ENCODE measurements at places on chromosomes 3 and 15.

DNA sequence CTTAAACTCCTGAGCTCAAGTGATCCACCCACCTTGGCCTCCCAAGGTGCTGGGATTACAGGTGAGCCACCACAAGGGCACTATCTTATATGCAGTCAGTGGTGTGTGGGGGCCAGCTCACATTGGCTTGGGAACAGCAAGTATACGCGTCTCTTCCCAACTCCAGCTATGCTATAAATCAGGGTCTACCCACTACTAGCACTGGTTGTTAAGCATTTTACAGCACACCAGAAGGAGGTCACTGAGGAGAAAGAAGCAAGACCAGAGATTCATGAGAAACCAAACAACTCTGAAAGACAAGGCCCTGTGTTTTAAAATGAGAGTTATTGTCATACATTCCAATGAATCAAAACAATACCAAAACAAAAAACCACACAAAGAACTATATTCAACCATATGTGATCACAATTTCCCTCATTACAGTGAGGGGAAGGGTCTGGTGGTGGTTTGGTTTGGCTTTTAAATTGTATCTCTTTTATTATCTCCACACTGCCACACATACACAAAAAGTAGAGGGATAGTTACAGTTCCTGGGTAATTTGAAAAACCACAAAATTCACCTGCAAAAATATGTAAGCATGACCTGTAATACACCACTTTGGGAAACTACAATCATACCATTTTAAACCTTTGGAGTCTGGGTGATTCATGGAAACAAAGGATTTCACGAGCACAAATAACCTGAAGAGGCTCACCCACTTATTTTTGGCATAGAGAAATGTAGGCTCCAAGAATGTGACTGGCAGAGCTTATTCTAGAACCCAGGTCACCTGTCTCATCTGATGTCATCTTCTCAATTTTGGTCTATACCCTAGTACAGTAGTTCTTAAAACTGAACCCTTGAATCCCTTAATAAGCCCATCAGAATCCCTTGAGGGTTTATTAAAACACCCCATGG lies 5.2 kb downstream of the MAGI1 start:
- DNase-seq, result no peak

DNA sequence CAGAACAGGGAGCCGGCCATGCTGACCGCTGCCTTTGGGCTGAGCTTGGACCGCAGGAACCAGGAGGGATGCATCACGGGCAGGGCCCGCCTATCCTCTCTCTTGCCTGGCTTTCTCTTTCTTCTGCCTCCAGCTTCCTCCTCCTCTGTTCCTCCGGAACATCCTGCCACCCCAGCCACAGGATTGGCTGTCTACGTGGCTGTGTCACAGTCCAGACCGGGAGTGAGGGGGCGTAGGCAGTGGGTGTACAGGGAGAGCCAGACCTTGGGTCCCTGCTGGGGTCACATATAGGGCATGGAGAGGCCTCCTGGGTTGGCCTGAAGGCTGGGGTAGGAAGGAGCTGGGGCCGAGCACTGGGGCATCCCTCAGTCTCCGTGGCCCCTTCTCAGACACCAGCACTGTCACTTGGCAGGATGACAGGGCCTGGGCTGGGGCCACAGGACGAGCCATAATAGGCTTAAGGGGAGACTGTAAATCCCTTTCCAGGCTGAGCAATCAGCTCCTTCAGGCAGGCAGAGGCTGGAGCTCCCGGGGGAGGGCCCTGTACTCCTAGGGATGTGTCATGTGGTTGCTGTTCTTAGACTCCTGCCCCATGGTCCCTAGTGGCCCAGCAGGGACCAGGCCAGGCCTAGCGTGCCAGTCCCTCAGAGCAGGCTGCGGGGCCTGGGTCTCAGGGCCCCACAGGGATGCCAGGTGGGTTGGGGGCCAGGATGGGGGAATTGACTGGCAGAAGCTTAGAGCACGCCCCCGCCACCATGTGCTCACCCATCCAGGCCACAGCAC lies 25.4 kb downstream of the LINGO1 start:
- no peak for DNase-seq

DNA sequence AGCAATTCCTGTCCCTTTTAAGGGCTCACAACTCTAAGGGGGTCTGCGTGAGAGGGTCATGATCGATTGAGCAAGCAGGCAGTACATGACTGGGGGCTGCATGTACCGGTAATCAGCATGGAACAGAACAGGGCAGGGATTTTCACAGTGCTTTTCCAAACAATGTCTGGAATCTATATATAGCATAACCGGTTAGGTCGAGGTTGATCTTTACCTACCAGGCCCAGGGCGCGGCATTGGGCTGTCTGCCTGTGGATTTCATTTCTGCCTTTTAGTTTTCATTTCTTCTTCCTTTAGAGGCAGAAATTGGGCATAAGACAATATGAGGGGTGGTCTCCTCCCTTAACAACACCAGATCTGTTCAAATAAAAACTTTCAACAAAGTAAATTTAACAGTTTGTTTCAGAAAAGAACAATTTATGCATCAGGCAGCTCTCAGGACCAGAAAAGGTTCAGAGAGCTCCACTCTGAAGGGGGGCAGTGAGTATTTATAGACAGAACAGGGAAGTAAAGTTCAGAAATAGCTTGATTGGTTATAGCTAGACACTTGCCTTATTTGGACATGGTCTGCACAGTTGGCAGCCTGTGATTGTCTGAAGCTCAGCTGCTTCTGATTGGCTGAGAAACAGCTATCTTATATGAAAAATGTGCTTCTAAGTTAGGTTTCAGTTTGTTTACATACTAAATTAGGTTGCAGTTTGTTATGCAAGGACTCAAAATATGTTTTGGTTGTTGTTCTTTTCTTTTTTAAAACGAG lies 17.2 kb upstream of the B4GALT4 start:
- no peak for DNase-seq

GRCh38 chr3:196341137-196341536 lies 2.9 kb upstream of the TM4SF19 start:
- no peak for DNase-seq

DNA sequence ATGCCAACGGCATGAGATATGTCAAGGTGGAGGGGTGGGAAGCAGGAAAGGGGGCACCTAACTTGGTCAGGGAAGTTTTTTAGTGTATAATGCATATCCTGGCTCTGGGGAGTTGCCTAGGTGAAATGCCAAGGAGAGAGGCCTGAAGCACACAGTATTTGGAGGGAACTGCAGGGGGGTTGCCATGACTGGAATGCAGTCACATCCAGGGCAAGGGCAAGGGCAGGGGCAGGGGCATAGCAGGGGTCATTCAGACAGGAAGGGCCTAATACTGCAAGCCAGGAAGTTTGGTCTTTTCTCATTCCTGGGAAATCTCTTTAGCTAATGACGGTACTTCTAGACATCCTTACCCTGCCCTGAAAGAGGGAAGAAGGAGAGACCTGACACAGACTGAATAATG lies 60.5 kb downstream of the MYRIP start:
- DNase-seq, result no peak

GRCh38 chr3:138032567-138032966 lies 22.6 kb downstream of the CLDN18 start:
- no peak for DNase-seq

GRCh38 chr3:21290557-21290956 lies 460.5 kb downstream of the ZNF385D start:
- no peak for DNase-seq
